ENCODE measurements at places on chromosomes 7 and 10.
A peak's percentile ranks its signal among the peaks of the same experiment; 100 is the strongest.

- DNase-seq, result no peak
Observed at GRCh38 chr7:69871213-69871885, 273.1 kb downstream of the AUTS2 start.

DNA sequence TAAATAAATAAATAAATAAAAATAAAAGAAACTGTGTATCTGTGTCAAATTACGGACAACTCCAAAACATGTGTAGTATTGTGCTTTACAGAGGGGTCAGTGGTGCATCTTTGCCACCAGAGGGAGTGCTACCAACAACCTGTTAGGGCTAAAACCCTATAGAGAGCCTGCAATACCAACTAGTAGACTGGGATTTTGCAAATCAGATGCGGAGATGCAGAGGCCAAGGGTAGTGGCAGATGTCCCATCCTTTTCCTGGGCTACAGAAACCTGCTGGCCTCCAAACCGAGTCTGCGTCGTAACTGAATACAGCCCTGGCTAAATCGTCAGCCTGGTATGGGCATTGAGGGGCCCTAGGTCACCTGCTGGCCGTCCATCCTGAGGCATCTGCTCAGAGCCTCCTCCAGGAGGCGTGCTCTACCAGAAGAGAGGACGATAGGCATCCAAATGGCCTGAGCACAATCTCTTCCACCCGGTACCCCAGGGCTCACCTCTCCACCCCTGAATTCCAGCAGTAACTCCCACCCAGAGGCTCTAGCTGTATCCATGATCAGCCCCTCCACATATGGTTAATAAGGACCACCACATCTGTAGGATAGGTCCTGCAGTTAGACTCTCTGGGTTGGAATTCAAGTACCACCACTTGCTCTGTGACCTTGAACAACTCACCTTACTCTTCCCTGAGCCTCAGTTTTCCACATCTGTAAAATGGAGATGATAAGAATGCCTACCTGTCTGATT is 6.2 kb upstream of the RRP12 start:
- peak; percentile 44 for DNase-seq

- no peak for DNase-seq
Observed at GRCh38 chr7:142804728-142805207, 34.0 kb downstream of the PRSS2 start.

DNA sequence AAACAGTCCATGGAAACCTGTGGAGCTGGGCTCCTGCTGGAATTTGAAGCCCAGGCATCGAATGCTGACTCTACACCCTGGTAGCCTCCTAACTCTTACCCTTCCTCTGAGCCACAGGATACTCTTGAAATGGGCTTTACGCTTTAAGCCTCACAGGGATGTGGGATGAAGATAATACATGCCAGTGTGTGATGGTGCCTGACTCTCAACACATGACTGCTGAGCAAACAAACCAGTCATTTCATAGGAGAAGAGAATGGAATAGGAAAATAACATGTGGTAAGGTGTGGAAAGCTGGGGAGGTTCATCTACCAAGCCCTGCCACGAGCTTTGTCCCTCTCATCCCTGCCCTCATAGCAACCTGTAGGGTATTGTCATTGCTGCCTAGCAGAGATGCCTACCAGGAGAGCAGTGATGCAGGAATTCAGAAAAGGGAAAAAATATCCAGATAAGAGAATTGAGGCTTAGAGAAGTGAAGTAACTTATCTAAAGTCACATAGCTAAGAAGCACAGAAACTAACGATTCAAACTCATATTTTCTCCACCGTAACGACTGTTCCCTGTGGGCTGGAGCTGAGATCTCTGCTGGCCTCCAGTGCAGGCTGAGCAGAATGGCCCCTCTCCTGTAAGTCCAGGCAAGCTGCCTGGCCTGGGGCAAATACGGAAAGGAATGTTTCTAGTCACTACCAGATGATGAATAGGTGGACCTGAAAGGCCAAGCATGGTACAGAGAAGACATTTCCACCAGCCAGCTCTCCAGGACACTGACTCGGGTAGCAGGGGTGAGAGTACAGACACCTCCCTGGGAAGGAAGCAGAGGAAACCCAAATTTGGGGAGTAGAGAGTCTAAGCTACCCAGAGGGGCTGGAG is 90.2 kb upstream of the DUSP5 start:
- no peak for DNase-seq

- no peak for DNase-seq
Observed at GRCh38 chr7:73621168-73622063, 2.9 kb downstream of the MLXIPL start.

GRCh38 chr7:30348083-30348560 is 63.7 kb downstream of the ZNRF2 start:
- peak; percentile 7 for DNase-seq

GRCh38 chr7:105610165-105610930 is 29.1 kb upstream of the EFCAB10 start:
- no peak for DNase-seq

- no peak for DNase-seq
Observed at GRCh38 chr7:54960517-54960916, 58.3 kb upstream of the EGFR start.

- DNase-seq, result no peak
Observed at GRCh38 chr10:72087969-72088888, at the start of gene SPOCK2. SPOCK2 (minus strand) TSS chr10:72088551; CDS start chr10:72088328, 223 bp downstream.

DNA sequence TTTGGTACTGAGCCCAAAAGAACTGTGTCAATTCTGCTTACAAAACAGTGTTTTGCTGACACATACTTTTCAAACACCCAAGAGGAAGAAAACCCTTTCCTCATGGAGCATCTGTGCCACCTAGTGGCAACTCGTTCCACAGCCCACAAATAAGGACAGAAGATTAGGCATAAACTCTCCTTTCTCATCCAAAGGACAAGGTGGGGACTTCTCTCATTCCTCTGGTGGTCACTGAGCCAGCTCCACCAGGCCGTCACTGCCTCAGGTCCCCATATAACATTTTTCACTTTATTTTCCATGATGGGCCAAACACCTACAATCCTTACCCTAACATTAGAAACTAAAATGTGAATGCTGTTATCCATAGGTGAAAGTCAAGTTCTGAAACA is 76.9 kb downstream of the RNF216 start:
- peak; percentile 61 for DNase-seq

DNA sequence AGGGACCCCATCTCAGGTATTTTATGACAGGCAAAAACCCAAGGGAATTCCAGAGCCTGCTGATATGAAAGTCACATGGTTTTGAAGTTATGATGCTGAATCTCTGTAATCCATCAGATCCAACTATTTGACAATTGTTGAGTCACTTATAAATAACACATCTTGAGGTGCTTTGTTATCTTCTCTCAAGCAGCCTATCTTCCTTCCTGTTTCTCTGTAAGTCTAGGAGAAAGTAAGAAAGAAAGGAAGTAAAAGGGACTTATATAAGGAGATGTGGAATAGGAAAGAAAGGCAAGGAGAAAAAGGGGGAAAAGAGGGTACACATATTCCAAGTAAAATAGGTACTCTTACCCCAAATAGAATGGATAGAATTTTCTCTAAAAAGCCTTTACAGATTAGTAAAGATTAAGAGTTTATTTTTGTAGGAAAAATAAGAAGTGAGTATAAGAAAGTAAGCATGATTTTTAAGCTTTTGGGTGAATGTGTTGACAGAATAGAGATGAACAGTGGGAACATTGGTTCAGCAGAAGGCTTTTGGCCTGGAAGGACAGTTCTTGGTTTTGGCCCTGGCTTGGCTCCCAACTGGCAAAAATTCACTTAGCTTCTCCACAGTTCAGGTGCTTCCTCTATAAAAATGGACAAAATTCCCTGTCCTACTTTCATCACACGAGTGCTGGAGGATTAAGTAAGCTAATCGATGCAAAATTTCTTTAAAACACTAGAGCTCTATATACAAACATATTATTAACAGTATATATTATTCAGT is 39.6 kb upstream of the ANK3 start:
- DNase-seq, result no peak

- DNase-seq, result no peak
Observed at GRCh38 chr10:11036424-11037011, 18.8 kb downstream of the CELF2 start.

- DNase-seq, result no peak
Observed at GRCh38 chr10:78802431-78802830, 266.3 kb upstream of the ZMIZ1 start.

GRCh38 chr10:129280908-129281586 is 186.0 kb upstream of the MGMT start:
- DNase-seq, result no peak

DNA sequence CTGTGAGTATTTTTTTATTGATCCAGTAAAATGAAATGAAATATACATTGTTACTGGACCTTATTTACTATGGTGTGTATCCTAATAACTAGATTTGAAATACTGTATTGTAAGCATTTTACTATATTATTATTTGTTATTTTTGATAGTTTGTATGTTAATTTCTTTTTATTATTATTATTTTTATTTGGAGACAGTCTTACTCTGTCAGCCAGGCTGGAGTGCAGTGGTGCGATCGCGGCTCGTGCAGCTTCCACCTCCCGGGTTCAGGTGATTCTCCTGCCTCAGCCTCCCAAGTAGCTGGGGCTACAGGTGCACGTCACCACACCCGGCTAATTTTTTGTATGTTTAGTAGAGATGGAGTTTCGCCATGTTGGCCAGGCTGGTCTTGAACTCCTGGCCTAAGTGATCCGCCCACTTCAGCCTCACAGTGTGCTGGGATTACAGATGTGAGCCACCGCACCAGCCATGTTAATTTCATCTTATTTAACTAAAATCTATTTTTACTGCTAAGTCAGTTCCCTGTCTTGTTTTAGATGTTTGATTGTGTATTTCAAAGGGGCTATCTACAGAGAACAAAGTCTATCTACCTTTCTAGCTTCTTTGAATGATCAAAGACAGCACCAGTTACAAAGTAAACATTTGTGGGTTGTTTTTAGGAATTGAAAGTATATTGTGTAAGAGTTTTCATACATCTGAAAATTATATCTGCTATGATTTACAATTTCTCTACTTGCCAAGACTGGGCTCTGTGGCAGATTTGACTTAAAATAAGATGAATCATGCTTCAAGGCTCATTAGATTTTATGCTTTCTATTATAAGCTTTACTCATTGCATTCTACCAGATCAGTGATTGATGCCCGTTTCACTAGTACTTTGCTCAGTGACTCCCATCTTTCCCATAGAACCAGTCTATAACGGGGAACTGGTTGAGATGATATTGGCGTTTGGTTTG is 41.6 kb downstream of the CDC123 start:
- no peak for DNase-seq

- DNase-seq, result no peak
Observed at GRCh38 chr7:44569959-44570358, 3.7 kb downstream of the DDX56 start.

DNA sequence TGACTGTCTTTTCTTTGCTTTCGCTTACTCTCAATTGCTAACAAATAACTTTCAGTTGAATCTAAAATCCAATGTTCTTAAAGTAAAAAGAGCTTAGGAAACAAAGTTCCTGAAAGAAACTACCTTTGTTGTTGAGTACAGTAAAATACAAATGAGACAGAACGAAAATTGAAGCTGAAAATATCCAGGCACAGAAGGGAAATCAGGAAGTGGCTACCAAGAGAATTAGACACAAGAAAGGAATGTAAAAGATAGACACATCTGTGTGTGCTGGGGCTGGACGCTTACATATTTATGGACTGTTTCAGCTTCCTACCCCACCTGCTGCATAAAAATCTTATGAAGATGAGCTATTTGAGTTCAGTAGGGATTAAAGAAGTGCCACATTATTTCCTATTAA is 161.7 kb upstream of the PLXDC2 start:
- DNase-seq, result no peak

DNA sequence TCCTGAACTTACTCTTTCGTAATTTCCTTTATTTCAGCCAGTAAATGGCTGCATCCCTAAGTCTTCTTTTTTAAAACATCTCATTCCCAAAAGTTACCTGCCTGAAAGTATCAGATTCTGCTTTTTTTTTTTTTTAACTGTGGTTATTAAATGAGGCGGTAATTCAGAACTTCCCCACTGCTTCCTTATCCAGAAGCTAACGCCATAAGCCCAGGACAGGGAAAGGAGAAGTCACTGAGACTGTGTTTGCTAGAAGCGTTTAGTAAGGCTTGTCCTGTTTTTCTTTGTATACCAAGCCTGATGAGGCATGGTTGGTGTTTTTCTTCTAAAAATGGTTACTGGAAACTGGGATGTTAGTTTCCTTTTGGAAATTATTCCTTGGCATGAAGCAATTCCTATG is 197.8 kb downstream of the CELF2 start:
- DNase-seq, result no peak
